ENCODE measurements at places on chromosomes 7 and 10. TPM values are rescaled to one million over a fixed set of nuclear protein-coding genes. Genes with fewer than 3 reads are reported as not detected.

GRCh38 chr7:70714506-70715038 lies 417.4 kb upstream of the GALNT17 start:
- DNase-seq: no peak

- DNase-seq: no peak
Observed at GRCh38 chr7:139051655-139052054, 15.8 kb upstream of the ZC3HAV1L start.

BICC1 gene
- total RNA-seq: 3.8 TPM

DNA sequence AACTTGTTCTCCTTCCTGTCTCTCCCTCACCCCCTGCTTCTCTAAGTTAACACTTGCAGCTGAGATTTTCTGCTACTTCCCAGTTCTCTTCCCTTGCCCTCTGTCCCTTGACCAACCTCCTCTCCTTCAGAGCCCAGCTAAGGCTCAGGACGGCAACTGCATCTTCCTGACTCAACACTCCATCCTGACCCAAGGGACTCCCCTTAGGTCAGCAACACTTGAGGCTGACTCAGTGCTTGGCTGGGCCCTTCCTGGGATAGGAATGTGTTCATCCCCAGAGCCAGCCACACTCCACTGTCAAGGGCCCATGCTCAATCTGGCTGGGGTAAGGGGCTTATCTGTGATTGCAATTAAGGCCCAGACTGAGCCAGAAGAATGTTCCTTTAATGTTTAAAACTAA lies 3.4 kb downstream of the CALHM2 start:
- DNase-seq: no peak

DNA sequence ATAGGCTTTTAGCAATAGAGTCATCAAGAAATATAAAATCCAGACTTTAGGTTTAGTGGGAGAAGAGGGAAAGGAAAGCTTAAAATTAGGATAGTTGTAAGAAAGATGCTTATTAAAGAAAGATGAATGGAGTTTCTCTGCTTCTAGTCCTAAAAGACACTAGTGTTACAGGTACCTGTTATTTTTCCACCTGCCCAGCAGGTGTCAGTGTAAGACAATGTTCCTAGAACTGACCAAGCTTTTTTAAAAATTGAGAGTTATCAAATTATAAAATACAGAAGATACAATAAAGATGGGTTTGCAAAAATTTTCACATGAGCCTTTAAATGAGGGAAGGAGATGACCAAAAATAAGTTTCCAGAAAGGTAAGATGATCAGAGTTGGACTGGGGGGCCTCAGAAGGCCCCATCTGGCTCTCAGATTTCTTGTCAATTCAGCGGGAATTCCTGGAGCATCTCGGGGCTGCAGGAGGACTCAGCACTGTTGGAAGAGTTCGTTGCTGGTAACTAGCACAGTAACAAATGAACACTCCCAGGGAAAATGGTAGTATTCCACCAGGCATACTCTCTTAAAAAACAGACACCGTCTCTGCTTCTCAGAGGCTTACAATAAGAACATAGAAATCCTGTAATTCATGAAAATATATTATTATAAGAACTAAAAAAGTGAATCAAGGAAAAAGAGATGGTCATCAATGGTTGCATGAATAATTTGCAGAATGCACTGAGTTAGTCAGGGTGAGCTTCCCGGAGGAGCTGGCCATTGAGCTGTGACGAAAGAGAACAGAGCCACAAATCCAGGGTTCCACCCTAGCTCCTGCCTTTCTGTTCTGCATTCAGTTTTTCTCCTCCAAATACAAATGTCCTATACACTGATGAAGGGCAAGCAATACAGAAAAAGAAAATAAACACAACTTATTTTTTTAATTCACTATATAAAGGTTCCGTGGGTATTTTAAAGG lies 71.8 kb upstream of the PIK3CG start:
- DNase-seq: no peak

DNA sequence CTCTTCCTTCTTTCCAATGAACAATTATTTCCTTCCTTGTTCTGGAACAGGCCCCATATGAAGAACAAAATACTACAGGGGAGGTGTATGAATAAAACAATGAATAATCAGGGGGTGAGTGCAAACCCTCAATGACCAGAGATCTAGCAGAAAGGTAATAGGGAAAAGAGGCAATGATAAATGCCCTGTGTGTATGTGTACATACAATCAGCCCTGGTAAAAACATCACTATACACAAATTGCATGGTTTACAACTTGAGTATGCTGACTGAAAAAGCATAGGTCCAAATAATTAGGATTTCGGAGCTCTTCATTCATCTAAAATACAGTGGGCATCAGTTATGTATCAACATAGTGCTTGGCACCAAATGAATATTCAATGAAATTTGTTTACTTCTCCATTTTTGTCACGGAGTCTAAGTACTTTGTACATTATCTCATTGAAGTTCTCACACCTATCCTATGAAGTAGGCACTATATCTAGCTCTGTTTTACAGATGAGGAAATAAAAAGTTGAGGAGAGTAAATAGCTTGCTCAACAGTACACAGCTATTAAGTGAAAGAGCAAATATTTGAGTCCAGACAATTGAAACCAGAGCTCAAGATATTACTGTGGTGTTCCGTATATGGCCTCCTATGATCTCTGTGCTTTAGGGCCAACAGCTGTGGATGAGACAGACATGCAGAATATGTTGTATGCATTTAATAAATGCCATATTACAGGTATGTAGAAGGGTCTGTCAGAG lies 1065.4 kb downstream of the SORCS3 start:
- no peak for DNase-seq

DNA sequence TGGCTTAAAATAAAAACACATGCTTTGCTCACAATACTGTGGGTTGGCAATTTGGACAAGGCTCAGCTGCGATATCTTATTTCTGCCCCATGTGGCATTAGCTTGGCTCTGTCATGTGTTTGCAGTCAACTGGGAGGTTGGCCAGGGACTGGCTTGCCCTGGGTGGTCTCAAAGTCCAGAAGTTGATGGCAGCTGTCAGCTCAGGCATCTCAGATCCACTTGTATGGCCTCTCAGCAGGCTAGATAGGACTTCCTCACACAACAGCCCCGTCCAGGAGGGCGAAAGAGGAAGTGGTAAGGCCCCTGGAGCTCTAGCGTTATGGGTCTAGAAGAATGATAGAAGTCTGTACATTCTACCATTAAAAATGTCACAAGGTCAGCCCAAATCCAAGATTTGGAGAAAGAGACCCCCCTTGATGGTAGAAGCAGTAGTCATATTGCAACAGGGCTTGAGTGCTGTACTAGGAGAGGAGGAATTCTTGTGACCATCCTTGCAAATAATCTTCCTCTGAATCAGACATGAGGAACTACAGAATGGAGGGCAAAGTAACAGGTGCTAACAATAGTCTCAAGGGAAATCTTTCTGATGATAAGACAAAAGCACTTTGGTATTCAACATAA lies 166.2 kb downstream of the FAM107B start:
- peak; percentile 70 for DNase-seq

DNA sequence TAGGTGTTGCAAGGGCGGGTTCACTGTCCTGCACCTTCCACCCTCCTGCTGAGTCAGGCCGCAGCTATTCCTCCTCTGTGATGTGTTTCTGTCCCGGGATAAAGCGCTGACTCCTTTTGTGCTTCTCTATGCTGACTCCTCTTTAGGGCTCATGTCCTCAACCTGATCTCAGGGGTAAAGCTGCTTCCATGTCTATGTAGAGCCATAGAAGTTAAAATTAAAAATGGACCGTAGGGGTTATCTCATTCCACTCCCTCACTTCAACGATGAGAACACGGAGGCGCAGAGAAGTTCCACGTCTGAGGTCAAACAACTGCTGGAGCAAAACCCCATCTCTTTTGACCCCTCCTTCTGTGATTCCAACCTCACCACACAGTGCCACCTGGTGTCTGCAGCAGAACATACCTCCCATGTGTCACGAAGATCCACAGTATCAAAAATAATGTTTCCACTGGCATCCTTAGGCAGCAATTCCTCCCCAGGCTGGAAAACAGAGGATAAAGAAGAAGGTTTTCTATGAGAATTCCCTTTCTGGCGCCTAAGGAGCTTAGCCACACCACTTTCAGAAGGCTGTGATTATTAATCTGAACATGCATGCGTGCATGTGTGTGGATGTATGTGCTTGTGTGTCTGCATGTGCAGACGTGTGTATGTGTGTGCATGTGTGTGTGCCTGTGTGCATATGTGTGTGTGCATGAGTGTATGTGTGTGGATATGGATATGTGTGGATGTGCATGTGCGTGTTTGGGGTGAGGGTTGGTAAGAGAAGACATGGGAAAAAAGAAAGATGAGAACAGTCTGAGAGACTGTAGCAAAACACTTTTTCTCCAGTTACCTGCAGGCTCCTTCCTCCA lies 81.2 kb upstream of the UCN3 start:
- no peak for DNase-seq

DNA sequence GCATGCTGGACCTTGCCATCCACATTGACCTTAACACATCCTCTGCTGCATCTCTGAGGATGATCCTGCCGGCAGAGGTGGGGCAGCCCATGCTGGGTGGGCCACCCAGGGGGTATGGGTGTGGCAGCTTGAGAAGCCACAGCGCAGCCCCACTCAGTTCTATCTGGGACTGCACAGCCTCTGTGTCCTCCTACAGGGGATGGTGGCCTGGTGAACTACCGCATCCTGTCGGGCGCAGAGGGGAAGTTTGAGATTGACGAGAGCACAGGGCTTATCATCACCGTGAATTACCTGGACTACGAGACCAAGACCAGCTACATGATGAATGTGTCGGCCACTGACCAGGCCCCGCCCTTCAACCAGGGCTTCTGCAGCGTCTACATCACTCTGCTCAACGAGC lies 12.2 kb upstream of the C10orf105 start:
- no peak for DNase-seq

- no peak for DNase-seq
Observed at GRCh38 chr10:124820121-124820520, 18.5 kb downstream of the ABRAXAS2 start.

DNA sequence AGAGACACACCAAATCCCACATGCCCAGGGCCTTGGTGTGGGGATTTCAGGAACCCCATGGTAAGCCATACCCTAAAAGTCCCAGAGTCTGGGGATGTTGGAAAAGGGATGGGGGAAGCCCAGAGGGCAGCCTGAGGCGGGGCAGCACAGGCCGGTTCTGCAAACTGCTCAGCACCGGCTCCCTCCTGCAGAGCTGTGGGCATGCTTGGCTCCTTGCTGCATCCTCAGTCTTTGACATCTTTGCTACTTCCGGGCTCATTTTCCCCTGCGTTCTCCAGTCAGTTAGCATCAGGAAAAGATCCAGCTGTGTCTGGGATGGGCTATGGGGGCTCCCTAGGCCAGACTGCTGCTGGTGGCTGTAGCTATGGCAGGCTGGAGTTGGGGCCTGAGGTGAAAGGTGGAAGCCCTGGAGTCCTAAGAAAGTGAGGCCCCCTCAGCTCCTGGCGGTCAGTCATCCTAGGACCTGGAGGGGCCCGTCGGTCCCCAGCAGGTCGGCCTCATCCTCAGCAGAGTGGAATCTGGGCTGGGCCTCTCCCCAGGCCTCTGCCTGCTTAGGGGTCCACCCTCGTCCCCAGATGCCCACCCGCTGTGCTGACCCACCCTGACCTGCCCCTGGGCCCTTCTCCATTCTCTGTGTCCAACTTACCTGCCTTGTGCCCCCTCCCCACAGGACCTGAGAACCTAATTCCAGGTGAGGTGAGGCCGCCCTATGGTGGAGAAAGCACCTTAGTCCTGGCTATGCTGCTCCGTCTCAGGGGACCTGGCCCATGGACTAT lies 9.3 kb downstream of the TBATA start:
- DNase-seq: peak; percentile 14

H2BK1 gene
- total RNA-seq: not detected

- no peak for DNase-seq
Observed at GRCh38 chr10:119613741-119614140, 17.0 kb upstream of the TIAL1 start.

DNA sequence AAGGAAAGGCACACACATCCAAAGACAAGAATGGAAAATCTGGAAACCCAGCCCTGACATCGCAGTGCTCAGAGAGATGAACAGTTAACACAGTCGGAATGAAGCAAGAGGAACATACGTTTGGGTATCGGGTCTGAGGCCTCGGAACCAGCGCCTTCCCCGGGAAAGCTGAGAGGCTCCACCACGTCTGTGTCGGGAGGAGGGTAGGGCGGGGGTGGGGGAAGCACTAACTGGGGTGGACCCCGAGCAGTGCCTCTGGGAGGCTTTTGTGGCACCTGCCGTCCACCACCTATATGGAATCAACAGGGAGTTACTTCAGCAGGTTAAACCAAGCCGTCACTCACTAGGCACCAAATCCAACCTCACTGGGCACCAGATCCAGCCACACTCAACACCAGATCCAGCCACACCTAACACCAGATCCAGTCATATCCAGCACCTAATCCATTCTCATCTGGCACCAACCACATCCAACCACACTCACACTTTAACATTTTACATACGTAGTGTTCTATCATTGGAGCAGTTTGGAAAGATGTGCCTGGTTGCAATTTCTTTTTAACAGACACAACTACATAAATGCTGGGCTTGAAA lies 233.6 kb downstream of the COBL start:
- DNase-seq: no peak

Measured in upper lobe of left lung (tissue), 6 donors.